ENCODE measurements at places on chromosomes 1 and 21.

- H3K27ac ChIP-seq = no peak overlapping the region
- peaks cover 9% of the 10 kb centered on the region for H3K4me1 ChIP-seq
- peaks cover 4% of the 10 kb centered on the region for H3K27me3 ChIP-seq
- H3K36me3 ChIP-seq = no peaks in the 10 kb centered on the region
- DNase-seq = no peak
These were observed 5.3 kb downstream of the SLAMF7 start for GRCh38 chr1:160744199-160744851.

DNA sequence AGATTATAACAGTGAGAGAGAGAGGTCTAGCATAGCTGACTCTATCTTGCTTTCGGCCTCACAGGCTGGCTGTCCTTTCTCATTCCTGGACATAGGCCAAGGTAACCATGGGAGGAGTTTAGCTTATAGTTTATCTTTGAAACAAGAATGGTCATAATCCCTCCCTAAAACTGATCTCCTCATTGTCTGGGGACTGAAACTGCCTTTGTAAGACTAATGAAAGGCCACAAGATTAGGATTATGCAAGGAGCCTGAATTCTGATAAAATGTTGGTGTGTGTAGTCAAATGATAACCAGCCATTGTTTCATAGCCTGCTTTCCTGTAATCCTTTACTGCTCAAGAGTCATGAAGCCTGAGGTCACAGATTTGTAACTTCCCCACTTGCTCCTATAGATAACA is 131.9 kb upstream of the LYPLAL1 start:
- peaks cover 6% of the 10 kb centered on the region for H3K36me3 ChIP-seq
- peaks cover 3% of the 10 kb centered on the region for H3K4me1 ChIP-seq
- DNase-seq = no peak
- no peak overlapping the region for H3K27ac ChIP-seq
- H3K27me3 ChIP-seq = no peaks in the 10 kb centered on the region

GRCh38 chr1:27990920-27991537 is 31.3 kb downstream of the XKR8 start:
- no peak overlapping the region for H3K4me3 ChIP-seq
- H3K27me3 ChIP-seq = no peaks in the 10 kb centered on the region
- H3K27ac ChIP-seq = no peak overlapping the region
- H3K36me3 ChIP-seq = peaks cover 30% of the 10 kb centered on the region
- no peak for DNase-seq

GRCh38 chr1:150560011-150560438 is 10.8 kb downstream of the ADAMTSL4 start:
- H3K27me3 ChIP-seq = no peaks in the 10 kb centered on the region
- peaks cover 2% of the 10 kb centered on the region for H3K36me3 ChIP-seq
- peak overlapping the region; percentile 80 for H3K4me3 ChIP-seq
- peaks cover 46% of the 10 kb centered on the region for H3K4me1 ChIP-seq

DNA sequence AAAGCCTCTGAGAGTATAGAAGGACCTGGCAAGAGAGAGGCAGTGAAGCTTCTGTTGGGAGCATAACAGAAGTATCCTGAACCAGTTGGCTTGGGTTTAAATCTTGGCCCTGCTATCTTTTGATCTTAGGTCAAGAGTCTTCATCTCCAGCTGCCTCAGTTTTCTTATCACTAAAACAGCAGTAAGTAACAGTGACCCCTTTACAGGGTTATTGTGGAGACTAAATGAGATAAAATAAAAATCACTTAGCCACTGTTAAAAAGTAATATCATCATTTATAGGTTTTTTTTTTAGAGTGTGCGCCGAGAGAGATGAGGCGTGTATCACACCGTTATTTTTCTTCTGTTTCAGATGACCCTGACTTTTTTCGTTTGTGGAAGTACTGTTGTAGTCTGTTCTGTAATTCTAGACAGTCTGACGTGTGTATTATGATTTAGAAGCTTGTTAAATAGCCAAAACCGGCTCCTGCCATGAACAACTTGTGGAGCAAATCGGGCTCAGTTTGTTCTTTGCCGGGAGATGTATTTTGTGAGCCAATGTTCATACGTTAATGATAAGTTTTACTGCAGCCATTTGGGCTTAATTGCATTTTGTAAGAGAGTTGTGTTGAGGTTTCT is 1.1 kb downstream of the THRAP3 start:
- H3K36me3 ChIP-seq = peaks cover 8% of the 10 kb centered on the region
- peaks cover 25% of the 10 kb centered on the region for H3K4me1 ChIP-seq
- peak overlapping the region; percentile 99 for H3K27ac ChIP-seq
- H3K4me3 ChIP-seq = peak overlapping the region; percentile 98
- DNase-seq = no peak

DNA sequence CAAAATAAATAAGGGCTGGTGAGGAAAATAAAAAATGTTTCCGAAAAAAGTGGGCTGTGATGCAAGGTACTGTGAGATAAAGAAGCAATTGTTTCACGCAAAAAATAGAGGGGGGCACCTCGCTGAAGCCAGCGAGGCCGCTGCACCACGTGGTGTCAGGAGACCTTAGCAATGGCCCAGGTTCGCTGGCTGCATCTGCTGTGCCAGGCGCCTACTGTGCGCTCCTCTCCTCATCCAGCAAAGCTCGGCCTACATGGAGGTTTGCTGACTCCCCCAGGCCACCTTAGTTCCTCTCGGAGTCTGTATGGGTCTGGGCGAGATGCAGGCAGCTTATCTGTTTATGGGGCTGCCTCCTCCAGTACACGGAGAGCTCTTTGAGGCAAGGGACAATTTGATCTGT is 119.6 kb downstream of the NR5A2 start:
- peaks cover 8% of the 10 kb centered on the region for H3K4me1 ChIP-seq
- H3K27me3 ChIP-seq = no peaks in the 10 kb centered on the region
- no peak for DNase-seq

DNA sequence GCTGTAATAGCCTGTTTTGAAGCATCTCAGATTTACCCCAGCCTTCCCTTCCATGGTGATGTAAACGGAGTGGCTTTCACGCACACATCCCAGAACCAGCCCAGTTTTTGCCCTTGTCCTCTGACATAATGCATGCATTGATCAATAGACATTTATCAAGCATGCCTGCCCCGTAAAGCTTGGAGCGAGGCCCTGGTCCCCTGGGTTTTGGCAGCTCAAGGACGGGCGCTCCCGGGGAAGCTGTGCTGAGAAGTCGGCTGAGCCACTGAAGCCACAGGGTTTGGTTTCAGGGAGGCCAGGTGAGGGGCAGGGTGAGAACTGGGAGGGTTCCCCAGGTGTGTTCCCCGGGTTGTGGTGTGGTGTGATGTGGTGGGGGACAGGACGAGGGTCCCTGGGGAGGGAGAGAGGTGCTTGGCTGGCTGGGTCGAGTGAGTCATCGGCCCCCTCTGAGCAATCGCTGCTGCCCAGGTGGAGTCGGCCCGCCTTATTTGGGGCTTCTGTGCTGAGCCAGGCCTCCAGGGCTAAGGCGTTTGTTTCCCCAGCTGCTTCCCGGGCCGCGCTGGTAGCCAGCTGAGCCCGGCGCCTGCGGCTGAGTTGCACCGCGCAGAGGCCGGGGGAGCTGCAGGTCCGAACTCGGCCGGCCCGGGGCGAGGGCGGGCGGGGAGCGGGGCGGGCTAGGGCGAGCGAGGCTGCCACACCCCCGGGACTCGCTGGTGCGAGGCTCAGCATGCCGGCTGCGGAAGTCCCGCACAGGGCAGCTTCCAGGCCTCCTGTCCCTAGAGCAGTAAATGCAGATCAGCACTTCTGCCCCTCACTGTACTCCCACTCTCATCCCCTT is 23.6 kb downstream of the ATP2B4 start:
- H3K4me3 ChIP-seq = peak overlapping the region; percentile 54
- DNase-seq = peak; percentile 45
- peak overlapping the region; percentile 93 for H3K27ac ChIP-seq
- H3K27me3 ChIP-seq = no peaks in the 10 kb centered on the region
- peaks cover 12% of the 10 kb centered on the region for H3K36me3 ChIP-seq
- H3K4me1 ChIP-seq = peaks cover 39% of the 10 kb centered on the region

Data from mesothelial cell of epicardium (in vitro differentiated cells).